ENCODE measurements at places on chromosomes 1 and 21. TPM values are rescaled to one million over a fixed set of nuclear protein-coding genes. Genes with fewer than 3 reads are reported as not detected.

DNA sequence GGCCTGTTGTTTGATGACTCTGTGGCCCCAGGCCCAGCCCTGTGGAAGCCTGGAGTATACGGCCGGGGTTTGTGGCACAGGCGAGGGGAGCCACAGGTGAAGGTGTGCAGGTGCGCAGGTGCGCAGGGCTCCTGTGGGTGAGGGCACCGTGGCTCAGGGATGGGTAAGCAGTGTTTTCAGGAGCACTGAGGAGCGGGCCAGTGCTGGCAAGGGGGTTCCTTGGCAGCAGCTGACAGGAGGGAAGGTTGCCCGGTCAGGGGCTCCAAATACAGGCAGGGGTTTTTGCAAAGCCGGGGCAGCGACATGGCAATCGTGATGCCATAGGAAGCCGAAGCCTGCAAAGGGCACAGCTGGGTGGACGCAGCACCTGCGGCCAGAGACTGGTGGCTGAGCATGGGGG, 20.7 kb downstream of the AGPAT3 start:
- no peak overlapping the region for H3K27ac ChIP-seq
- no peaks in the 10 kb centered on the region for H3K36me3 ChIP-seq
- peaks cover 22% of the 10 kb centered on the region for H3K4me1 ChIP-seq
- H3K4me3 ChIP-seq = no peak overlapping the region
- DNase-seq = no peak
- no peaks in the 10 kb centered on the region for H3K27me3 ChIP-seq

DNA sequence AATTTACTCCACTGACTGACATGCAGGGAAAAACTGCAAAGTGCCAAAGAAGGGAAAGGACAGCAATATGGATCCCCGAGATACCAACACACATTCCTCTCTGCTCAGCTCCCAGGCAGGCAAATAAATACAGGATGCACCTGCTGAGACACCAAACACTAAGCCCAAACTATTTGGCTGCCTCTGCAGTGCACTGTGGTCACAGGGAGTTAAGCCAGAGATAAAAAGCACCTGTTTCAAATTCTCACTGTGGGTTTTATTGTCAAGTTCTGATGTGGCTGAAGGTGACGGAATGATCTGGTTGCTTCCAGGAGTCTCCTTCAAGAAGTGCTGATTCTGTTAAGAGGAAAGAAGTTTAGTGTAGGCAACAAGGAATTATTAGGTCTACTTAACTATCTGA, 17.7 kb downstream of the TEX38 start:
- H3K36me3 ChIP-seq = peaks cover 41% of the 10 kb centered on the region
- peaks cover 66% of the 10 kb centered on the region for H3K4me1 ChIP-seq
- peak overlapping the region; percentile 47 for H3K27ac ChIP-seq
- H3K4me3 ChIP-seq = no peak overlapping the region
- DNase-seq = peak; percentile 25

- H3K4me3 ChIP-seq = no peak overlapping the region
- H3K4me1 ChIP-seq = no peaks in the 10 kb centered on the region
- no peak overlapping the region for H3K27ac ChIP-seq
- no peaks in the 10 kb centered on the region for H3K27me3 ChIP-seq
Observed at GRCh38 chr1:58746757-58747156, 37.1 kb downstream of the JUN start.

DNA sequence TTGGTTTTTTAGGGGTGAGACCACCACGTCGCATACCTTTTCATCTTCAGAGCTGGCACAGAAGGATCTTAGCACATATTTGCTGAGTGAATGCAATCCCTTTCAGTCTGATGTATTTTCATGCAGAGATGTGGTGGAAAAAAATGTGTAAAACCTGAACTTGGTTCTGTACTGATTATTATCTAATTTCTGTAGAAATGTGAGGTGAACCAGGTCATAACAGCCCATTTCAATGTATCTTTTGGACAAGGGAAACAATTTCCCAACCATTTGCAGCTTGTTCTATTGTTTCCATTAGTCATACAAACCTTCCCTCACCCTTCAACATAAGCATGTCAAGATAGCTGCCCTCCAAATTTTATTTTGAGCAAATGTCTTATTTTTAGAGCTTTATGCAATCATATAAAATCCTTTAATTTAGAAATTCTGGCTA, 46.8 kb upstream of the RUNX1 start:
- no peaks in the 10 kb centered on the region for H3K27me3 ChIP-seq
- no peak for DNase-seq
- no peaks in the 10 kb centered on the region for H3K4me1 ChIP-seq
- no peaks in the 10 kb centered on the region for H3K36me3 ChIP-seq
- H3K4me3 ChIP-seq = no peak overlapping the region
- no peak overlapping the region for H3K27ac ChIP-seq

The TRIM33 gene
- total RNA-seq = 31.4 TPM

- H3K4me1 ChIP-seq = no peaks in the 10 kb centered on the region
- no peak overlapping the region for H3K27ac ChIP-seq
- H3K4me3 ChIP-seq = no peak overlapping the region
- no peak for DNase-seq
- H3K27me3 ChIP-seq = peaks cover 4% of the 10 kb centered on the region
- no peaks in the 10 kb centered on the region for H3K36me3 ChIP-seq
Observed at GRCh38 chr21:37868446-37869295, 47.6 kb downstream of the KCNJ6 start.

DNA sequence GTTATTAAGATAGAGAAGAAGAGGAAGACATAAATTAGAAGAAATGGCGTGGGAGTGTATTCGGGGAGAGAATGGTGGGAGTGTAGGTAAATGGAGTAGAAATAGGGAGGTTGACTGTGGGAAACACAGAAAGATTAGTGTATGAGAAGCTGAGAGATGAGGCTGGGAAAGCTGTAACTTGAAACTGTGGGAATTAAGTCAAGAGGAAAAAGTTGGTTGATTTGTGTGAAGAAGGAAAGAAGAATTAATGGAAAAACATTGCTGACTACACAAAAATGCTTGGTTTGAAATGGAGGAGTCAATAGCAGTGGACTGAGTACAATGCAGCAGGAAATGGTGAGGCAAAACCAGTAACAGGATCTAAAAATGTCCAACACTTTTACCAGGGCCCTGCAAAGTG, 448.3 kb downstream of the PTPRC start:
- DNase-seq = no peak
- no peak overlapping the region for H3K4me3 ChIP-seq
- no peaks in the 10 kb centered on the region for H3K36me3 ChIP-seq
- H3K4me1 ChIP-seq = no peaks in the 10 kb centered on the region

DNA sequence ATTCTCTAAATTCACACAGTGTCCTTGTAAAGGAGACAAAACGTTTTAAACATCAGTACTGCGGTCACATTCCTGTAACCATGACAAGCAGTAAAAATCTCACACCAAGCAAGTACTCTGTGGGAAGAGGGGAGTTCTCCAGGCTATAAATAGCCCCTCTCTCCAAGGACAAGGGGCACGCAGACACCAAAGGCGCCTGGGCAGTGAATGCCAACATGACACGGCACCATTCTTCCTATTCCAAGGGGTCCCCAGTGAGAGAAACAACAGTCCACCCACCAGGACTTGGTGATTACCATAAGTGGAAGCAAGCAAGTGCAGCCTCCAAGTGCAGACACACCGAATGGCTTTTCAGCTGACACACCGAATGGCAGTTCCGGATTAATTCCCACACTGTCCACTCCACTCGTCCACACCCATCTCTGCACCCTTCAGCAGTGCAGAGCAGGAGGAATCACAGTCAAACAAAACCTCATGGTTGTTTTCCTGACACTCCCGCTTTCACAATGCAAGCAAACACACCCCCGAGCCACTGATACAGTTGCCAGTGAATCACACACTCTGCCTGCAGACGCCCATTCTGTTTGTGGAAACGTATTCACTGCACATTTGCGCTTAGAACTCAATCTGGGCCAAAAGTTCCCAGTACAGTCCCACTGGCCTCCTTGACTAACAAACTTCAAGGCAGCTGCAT, 1.8 kb downstream of the PTTG1IP start:
- peaks cover 77% of the 10 kb centered on the region for H3K4me1 ChIP-seq
- peak overlapping the region; percentile 95 for H3K27ac ChIP-seq
- no peaks in the 10 kb centered on the region for H3K36me3 ChIP-seq

The SPRR4 gene
- not detected for total RNA-seq

The GBP2 gene
- total RNA-seq = 28.6 TPM

- no peak overlapping the region for H3K4me3 ChIP-seq
- peaks cover 5% of the 10 kb centered on the region for H3K36me3 ChIP-seq
- H3K4me1 ChIP-seq = no peaks in the 10 kb centered on the region
- no peak for DNase-seq
Observed at GRCh38 chr1:236575523-236575922, 28.8 kb downstream of the HEATR1 start.

The DNASE2B gene
- 1.3 TPM for total RNA-seq

GRCh38 chr21:38800046-38800758, 5.5 kb upstream of the ETS2 start:
- H3K27me3 ChIP-seq = no peaks in the 10 kb centered on the region
- no peak for DNase-seq
- no peaks in the 10 kb centered on the region for H3K36me3 ChIP-seq

GRCh38 chr1:229341774-229342655, 832 bp downstream of the CCSAP start:
- H3K36me3 ChIP-seq = no peaks in the 10 kb centered on the region
- no peaks in the 10 kb centered on the region for H3K27me3 ChIP-seq
- H3K4me3 ChIP-seq = peak overlapping the region; percentile 99
- H3K27ac ChIP-seq = peak overlapping the region; percentile 86
- DNase-seq = peak; percentile 72

GRCh38 chr1:55970526-55971110, 608.7 kb downstream of the PLPP3 start:
- DNase-seq = no peak
- no peaks in the 10 kb centered on the region for H3K36me3 ChIP-seq
- H3K4me1 ChIP-seq = no peaks in the 10 kb centered on the region
- H3K27ac ChIP-seq = no peak overlapping the region

GRCh38 chr1:156581661-156582387, 2.3 kb downstream of the TTC24 start:
- no peak for DNase-seq
- H3K27ac ChIP-seq = peak overlapping the region; percentile 39
- no peaks in the 10 kb centered on the region for H3K27me3 ChIP-seq
- H3K4me1 ChIP-seq = no peaks in the 10 kb centered on the region
- H3K36me3 ChIP-seq = no peaks in the 10 kb centered on the region

DNA sequence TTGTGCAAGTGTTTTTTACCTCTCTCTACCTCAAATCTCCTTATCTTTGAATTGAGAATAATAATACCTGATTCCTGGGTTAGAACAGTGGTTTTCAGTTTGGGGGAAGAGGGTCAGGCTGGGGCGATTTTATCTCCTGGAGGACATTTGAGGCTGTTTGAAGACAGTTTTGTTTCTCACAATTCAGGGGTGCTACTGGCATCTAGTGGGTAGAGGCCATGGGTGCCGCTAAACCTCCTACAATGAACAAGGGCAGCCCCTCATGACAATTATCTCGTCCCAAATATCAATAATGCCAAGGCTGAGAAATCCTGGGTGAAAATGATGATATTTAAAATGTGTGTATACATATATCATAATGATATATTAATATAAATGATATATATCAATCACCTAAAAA, 139.1 kb upstream of the USH2A start:
- no peak overlapping the region for H3K27ac ChIP-seq
- H3K4me1 ChIP-seq = no peaks in the 10 kb centered on the region
- no peak for DNase-seq
- no peaks in the 10 kb centered on the region for H3K36me3 ChIP-seq
- no peaks in the 10 kb centered on the region for H3K27me3 ChIP-seq
- H3K4me3 ChIP-seq = no peak overlapping the region

GRCh38 chr1:83583351-83584014, 415.4 kb downstream of the TTLL7 start:
- no peaks in the 10 kb centered on the region for H3K36me3 ChIP-seq
- no peaks in the 10 kb centered on the region for H3K27me3 ChIP-seq
- H3K4me1 ChIP-seq = no peaks in the 10 kb centered on the region
- H3K27ac ChIP-seq = no peak overlapping the region
- H3K4me3 ChIP-seq = no peak overlapping the region

The KISS1 gene
- not detected for total RNA-seq

DNA sequence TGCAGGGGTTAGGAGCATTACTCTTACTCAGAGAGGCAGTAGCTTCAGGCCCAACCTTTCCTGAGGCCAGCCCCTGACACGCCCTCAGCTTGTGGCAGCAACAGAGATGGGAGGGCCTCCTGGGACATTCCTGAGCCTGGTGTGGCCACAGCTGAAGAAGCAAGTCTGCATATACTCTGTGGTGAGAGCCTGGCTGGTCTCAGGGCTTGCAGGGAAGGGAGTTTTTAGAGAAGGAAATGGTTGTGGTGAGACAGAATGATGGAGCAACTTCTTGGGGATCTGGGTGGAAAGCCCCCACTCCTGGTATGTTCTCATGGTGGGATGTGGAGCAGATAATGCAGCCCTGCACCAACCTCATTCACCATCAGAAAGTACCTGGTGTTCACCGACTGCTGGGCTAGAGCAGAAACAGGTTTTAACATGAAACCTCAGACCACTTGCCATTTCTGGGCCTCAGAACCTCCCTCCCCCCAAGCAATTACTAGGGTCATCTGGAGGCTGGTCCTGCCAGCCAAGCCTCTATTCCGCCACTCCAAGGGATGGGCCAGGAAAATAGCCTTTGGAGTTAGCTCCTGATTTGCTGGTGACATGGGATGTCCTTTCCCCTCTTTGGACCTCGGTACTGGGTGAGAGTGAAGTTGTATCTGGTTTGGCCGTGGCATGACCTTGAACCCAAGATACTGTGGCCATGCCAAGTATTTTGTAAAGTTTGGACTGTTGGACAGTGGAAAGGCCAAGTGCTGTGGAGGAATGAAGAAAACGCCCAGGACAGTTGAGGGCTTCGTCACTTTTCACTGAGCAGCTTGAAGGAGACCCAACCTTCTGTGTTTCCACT, 28.1 kb upstream of the RNF19B start:
- H3K4me3 ChIP-seq = no peak overlapping the region
- peak overlapping the region; percentile 27 for H3K27ac ChIP-seq
- DNase-seq = peak; percentile 79
- H3K4me1 ChIP-seq = peaks cover 39% of the 10 kb centered on the region
- no peaks in the 10 kb centered on the region for H3K27me3 ChIP-seq
- no peaks in the 10 kb centered on the region for H3K36me3 ChIP-seq

The NIBAN1 gene
- 11.7 TPM for total RNA-seq

DNA sequence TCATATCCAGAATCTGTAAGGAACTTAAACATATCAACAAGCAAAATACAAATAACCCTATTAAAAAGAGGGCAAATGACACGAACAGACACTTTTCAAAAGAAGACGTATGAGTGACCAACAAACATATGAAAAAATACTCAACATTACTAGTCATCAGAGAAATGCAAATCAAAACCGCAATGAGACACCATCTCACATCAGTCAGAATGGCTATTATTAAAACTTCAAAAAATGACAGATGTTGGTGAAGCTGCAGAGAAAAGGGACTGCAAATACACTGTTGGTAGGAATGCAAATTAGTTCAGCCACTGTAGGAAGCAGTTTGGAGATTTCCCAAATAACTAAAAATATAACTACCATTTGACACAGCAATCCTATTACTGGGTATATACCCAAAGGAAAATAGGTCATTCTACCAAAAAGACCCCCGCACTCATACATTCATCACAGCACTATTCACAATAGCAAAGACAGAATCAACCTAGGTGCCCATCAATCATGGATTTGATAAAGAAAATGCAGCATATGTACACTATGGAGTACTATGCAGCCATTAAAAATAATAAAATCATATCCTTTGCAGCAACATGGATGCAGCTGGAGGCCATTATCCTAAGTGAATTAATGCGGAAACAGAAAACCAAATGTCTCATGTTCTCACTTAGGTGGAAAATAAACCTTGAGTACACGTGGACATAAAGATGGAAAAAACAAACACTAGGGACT, 230.1 kb upstream of the RAB4A start:
- H3K27me3 ChIP-seq = no peaks in the 10 kb centered on the region
- no peaks in the 10 kb centered on the region for H3K36me3 ChIP-seq
- H3K4me3 ChIP-seq = no peak overlapping the region
- H3K4me1 ChIP-seq = no peaks in the 10 kb centered on the region

The PODN gene
- 15.9 TPM for total RNA-seq

Data from gastrocnemius medialis (tissue), 4 donors.